ENCODE measurements at places on chromosomes 4 and X.

- DNase-seq, result no peak
Measured at GRCh38 chr4:56650262-56651055, 30.6 kb downstream of the HOPX start.

GRCh38 chr4:120633810-120634209, 288.7 kb downstream of the PRDM5 start:
- no peak for DNase-seq

DNA sequence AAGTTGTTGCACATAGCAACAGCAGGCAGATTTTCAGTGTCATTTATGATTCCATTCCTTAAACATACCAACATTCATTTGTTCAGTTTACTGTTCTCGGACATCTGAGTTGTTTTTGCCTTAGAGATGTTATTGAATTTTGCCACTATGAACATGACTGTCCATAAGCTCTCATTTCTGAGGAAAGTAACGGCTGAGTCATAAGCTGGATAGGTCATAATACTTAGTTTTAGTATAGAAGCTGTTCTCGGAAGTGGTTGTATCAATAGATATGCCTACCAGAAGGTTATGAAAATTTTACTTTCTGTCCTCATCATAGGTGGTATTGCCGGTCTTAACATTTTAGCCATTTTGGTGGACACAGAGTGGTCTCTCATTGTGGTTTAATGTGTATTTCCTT, 157.1 kb upstream of the CLNK start:
- DNase-seq, result no peak

DNA sequence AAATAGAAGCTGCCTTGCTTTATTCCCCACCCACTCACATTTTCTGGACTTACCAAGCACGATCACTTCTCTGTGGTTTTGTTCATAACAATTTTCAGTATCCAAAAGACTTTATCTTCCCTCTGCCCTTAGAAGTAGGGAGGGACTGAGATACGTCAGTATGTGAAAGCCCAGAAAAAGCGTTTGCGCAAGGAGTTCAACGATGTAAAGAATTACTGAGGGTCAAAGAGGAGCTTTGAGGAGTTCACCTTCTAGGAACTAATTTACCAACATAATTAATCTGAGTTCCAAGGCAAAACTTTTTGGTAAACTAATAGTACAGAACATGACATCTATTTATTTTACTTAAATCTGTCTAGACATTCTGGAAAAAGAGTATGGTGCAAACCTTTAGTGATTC, 84.6 kb downstream of the MBNL3 start:
- no peak for DNase-seq

GRCh38 chr4:148962539-148963290, 520.5 kb upstream of the NR3C2 start:
- DNase-seq, result no peak

DNA sequence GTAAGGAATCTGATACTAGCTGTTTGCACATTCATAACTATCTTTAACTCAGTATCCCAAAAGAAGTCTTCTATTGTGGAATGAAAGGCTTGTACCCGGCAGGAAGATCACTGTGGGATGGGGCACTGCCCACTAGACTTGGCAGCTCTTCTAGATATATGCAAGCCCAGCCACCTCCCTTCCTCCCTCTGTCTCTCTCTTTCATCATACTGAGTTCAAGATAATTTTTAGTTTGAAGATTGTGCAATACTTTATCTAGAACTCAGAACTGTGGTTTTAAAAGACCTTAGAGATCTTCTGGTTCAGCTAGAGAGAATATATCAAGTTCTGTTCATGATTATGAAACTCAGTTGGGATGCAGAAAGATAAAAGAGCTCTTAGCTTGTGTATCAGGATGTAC, 22.5 kb upstream of the GPR34 start:
- no peak for DNase-seq

DNA sequence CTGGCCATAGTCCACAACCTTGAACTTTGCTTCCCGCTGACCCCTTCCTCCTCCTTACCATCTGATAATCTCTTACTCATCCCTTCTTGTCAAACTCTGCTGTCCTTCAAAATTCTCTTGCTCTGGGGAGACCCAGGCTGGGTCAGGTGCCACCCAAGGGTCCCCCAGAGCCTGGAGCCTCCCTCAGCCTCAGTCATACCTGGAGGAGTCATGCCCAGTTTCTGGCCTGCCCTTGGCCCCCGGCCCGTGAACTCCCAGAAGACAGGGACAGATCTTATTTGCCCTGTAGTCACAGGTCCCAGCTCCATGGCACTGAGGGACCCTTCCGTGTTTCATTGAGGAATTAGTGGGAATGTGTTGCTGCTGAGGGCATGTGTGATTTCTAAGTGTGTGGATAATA, 4.7 kb upstream of the GPR78 start:
- DNase-seq, result no peak

DNA sequence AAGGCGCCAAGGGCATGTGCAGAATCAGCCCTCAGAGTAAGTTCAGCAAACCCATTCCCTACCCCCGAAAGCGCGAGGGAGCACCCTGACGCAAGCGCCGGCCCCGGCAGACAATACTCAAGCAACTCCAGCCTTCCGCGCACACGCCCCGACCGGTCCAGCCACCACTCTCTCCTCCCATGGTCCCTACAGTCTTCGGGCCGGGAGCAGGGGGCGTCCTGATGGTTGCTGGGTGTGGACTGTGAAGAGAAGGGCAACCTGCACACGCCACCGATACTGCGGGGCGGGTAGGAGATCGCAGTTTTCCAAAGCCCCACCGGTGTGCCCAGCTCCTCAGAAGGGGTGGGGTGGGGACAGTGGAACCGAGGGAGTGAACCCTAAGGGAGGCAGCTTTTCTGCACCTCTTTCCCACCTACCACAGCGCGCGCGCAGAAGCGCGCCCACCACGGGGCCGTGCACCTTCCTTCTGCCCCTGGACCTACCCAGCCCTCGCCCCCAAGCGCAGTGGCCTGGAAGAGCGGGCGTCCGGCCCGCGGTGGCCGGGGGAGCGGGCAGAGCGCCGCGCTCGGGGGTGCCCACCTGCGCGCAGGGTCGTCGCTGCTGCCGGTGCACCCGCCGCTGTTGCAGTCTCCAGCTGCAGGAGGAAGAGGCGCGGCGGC, 650.2 kb upstream of the DIPK2B start:
- no peak for DNase-seq

DNA sequence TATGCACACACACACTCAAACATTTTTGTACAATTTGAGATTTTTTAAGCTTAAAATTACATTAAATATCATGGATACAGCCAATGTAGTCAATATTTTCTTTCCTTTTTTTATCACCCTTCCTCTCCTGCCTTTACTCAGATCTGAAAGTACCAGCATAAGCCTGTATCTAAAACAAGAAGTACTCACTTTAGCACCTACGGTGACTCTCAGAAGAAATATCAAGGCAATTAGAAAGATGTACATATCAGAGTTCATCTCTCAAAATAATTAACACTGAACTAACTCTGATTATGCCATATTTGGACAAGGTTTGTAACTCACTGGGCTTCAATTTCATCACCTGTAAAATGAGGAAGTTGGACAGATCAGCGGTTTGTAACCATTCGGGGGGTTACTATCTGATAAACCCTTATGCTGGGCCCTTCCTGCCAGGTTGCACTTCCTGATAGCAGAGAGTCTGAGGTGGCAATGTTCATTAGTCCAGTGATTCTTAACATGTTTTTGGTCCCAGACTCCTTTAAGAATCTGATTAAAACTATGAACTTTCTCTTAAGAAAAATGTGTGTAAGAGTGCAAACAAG, 5.7 kb upstream of the GPR174 start:
- DNase-seq, result no peak

DNA sequence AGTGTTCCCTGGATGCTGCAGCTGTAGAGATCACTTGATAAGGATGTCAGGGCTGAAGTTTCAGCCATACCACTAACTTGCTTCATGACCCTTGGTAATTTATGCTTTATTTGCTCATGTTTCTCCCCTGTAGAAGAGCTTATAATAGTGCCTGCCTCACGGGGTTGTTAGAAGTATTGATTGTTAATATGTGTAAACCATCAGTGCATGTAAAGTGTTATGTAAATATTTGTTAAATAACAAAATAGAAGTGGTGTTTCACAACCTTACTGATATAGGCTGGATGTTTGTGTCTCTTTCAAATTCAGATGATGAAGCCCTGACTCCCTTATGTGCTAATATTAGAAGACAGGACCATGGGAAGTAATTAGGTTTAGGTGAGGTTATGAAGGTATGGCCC, 1.5 kb upstream of the CXCL2 start:
- no peak for DNase-seq

DNA sequence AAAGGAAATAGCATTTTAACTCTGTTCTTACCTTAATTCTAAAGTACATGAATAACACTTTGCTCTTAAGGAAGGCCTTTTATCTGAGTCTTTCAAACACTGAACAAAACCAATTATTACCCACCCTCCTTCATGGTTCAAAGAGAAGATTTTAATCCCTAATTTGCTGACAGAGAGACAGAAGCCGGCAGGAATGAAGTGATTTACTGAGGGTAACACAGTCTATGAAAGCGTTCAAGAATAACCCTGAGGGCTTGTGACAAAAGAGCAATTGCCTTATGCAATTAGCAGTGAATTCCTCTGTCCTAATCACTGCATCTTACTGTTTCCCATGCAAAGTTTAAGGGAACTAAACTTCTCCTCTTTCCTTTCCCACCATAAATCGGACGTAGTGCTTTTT, 144.1 kb downstream of the PACRGL start:
- DNase-seq, result no peak

DNA sequence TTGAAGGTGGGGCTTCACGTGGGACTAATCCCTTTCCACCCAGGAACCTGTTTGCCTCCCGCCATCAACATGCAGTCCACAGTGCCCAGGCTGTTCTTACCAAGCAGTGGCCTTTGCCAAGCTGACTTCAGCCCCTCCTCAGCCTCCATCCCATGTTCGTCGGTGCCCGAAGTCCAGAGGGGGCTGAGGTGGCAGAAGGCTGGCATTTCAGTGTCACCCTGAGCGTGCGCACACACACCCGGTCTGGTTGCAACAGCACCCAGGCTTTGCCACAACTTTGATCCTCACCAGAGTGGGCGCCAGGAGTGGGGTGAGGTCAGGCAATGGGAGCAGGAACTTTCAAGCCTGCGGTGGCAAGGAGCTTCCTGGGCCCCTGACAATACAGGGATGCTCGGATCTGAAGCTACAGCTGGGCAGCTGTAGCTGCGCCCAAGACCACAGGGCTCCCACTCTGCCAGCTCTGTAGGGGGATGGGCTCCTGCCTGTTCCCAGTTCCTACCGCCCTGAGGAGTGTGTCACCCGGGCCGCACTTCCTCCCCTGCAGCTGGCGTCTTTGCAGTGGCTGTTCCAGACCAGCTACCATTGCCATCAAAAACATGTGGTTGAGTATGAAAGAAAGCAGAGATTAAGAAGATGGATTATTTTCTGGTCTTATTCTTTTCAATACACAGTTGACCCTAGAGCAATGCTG, 428.0 kb downstream of the EPHA5 start:
- DNase-seq, result no peak

DNA sequence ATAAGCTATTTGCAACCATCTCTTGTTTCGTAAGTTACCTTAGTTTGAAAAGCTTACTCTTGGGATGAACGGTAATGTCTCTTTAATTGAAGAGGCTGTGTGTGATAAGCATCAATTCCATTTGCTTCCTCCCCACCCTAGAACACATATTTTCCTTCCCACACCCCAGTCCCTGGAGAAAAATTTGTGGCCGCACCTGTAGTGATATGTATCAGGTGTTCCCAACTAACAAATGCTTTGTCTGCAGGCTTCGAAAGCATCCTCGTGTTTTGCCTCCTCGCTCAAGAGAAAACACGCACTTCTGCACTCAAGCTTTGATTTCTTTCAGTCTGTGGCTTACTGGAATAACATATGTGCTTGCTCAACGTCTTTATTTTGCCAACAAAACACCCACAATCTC, 143.8 kb upstream of the OTUD4 start:
- DNase-seq, result no peak

GRCh38 chr4:122692641-122693520, 39.6 kb upstream of the BBS12 start:
- DNase-seq, result no peak

GRCh38 chrX:98459669-98460068, 1576.0 kb downstream of the RPA4 start:
- DNase-seq, result no peak

DNA sequence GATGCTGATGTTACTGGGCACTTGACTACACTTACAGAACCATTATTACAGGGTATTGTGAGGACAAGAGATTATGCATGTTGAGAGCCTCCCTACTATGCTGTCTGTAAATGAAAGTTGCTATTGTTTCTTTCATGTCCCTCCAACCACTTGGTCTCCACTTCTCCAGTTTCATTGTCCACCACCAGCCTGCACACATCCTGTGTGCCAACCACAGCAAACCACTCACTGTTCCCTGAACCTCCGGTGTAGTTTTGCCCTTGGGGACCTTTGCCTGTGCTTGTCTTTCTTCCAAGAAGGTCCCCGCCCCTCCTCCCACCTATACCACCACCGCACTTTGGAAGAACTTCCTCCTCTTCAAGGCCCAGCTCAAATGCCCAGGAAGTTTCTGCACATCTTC, 43.1 kb upstream of the AFF2 start:
- no peak for DNase-seq

DNA sequence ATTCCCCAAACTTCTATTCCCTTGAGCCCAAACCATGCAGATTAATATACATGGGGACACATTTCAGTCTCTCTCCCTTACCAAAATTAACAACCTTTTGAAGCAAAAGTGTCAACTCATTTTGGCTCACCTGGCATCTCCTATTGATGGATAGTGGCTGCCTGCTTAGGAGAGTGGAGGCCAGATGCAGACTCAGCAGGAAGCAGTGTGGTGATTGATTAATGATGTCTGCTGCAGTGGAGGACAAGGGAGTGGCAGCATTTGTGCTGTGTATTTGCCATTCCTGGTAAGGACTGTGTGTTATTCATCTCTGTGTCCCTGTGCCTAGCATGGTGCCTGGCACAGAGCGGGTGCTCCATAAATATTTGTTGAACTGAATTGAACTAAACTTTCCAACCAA, 590.1 kb downstream of the RAB28 start:
- no peak for DNase-seq

GRCh38 chr4:123505095-123506010, 108.8 kb downstream of the SPRY1 start:
- no peak for DNase-seq

GRCh38 chr4:67880866-67881610, 2.8 kb downstream of the TMPRSS11D start:
- DNase-seq, result no peak

GRCh38 chrX:71253253-71254091, 468 bp downstream of the ZMYM3 start:
- no peak for DNase-seq

DNA sequence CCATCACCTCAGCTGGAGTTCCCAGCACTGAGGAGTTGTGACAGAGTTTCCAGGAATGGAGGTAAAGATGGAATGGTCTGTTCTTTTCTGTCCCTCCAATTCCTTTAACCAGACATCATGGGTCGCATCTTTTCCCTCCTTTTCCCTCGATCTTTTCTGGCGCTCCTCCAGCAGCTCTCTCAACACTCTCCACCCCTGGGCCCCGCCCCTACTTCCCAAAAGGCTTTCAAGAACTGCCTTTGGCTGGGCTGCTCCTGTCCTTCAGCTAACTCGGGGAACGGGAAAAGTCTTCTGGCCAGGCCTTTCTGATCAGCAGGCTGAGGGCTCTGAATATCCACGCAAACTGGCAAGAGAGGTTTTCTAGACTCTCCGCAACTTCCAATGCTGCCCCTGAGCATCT, 34.0 kb downstream of the UTP14A start:
- DNase-seq, result no peak

GRCh38 chrX:68865300-68865699, 36.5 kb downstream of the EFNB1 start:
- no peak for DNase-seq

- DNase-seq, result no peak
Measured at GRCh38 chr4:56828784-56829535, 7.5 kb upstream of the SPINK2 start.

- DNase-seq, result no peak
Measured at GRCh38 chr4:91488946-91489345, 814.8 kb upstream of the GRID2 start.

- no peak for DNase-seq
Measured at GRCh38 chr4:137644201-137644600, 111.9 kb upstream of the PCDH18 start.

Data from stimulated activated CD8-positive, alpha-beta memory T cell treated with anti-CD3 and anti-CD28 coated beads, Interleukin-12 subunit alpha, Interleukin-12 subunit beta, amount 100 ng/mL, for 1 hour (primary cell).